NB4 (cell line): ENCODE measurements at places on chromosomes 3 and 15.

- no peak for DNase-seq
Measured at GRCh38 chr15:56242576-56243162, 1.0 kb downstream of the RFX7 start.

GRCh38 chr3:50275996-50276761 is 2.7 kb upstream of the LSMEM2 start:
- DNase-seq, result no peak

DNA sequence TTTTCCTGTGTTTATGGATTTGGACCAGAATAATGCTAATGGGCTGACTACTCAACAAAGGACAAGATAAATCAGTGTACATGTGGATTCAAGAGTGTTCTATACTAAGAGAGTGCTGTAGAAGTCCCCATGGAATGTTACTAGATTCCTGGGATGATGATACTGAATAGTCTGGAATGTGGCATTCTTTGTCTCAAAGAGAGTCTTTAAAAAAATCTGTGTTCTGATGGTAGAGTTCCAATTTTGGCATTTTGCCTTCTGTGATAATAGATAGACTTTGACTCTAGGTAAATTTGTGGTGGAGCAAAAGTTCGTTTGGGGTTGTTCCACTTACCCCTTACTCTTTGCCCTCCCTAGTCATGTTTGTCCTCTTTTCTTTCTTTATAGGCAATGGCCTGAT is 43.7 kb downstream of the NMD3 start:
- DNase-seq, result no peak

GRCh38 chr15:51307811-51308210 is 30.6 kb downstream of the CYP19A1 start:
- DNase-seq, result no peak

GRCh38 chr3:112582244-112582874 is 20.5 kb downstream of the SLC35A5 start:
- DNase-seq, result peak; percentile 63

GRCh38 chr3:48364840-48365239 is 7.2 kb upstream of the FBXW12 start:
- no peak for DNase-seq

DNA sequence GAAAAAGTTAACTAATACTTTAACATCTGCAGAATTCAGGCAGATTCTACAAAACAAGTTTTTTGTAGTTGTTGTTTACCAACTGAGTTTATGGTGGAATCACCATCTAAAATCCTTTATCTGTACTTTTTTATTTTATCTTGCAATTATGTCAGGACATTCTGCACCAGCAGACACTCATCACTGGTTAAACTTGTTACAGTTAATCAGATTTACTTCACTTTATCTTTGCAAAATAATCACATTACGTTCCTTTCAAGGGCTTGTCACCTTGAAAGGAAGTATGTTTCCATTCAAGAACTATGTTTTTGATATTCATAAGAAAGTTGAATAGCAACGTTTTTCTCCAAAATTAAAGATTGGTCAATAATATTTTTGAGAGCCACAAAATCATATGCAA is 796.6 kb upstream of the ROBO1 start:
- no peak for DNase-seq

DNA sequence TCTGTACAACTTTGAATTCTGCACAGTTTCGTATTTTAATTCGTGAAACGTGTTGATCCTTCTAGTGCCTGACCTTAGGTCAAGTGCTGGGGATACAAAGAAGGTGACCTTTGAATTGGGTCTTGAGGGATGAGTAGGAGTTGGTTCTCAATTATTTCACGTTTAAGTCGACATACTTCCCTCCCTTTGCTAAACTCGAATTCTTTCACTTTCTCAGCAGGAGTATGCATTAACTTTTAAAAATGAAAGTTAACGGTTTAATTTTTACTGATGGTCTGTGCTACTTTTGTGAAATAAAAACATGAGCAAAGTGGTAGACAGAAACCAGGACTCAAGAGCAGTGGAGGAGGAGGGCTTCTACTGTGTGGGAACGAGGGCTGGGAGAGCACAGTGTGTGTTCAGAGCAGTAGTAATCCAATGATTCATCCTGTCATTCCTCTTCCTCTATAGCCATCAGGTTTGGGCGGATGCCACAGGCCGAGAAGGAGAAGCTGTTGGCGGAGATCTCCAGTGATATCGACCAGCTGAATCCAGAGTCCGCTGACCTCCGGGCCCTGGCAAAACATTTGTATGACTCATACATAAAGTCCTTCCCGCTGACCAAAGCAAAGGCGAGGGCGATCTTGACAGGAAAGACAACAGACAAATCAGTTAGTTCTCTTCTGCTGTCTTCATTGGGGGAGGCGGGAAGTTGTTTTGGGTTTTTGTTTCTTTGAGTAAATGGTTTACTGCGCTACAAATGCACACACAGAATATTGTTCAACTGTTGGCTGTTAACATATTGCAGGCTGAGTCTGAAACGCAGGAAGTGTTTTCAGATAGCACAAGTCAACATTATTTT is 78.6 kb upstream of the TSEN2 start:
- DNase-seq, result peak; percentile 77

DNA sequence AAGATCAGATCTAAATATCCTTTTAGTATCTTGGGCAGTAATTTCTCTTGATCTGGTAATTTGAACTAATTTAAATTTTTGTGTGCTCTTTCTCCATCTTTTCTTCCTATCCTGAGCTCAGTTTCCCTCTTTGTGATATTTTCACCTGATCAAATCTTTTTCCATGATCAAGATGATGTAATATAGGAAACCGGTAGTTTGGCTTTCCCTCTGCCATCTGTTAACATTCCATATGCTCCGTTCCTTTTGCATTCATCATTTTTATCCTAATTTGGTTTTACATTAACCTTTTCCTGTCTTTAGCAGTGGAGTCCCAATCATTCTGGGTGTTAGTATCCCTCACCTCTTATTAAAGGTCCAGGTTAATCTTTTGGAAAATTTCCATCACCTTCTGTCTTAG is 5.9 kb upstream of the ABHD6 start:
- no peak for DNase-seq

DNA sequence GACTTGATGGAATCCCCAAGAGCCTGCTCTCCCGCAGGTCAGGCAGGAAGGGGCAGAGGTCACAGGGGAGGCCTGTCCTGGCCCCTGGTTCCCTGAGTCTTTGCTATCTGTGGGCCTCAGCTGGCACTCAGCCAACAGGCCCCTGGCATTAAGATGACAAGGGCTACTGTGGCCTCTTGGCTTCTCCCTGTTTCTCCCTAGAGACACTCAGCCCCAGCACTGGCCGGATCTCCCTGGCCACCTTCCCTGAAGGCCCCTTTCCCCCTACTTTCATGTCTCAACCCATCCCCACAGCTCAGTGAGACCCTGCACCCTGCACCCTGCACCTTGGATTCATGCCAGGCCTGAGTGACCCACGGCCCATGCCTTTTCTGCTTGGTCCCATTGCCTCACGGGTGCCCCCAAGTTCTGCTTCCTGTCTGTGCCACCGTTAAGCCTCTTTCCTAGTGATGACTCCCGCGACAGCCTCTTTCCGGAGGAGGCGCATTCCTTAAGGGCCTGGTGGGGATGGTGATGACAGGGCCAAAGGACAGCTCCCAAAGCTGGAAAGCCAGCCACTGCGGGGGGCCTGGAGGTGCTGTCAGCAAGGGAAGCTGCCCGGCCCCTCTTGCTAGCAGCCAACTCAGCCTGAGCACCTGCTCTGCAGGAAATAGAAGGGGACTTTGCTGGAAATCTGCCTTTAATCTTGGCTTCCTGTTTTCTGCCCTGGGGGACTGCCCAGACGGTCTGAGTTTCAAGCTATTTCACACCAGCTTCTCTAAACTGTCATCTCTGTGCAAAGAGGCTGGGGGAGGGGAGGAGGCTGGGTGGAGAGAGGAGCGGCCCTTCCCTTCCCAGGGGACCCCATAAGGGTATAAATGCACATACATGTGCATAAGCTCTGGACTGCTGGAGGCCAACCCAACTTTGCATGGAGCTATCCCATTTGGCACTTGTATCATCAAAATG is 4.8 kb upstream of the CSK start:
- DNase-seq, result peak; percentile 96
